ENCODE measurements at places on chromosomes 13 and 19. TPM values are rescaled to one million over a fixed set of nuclear protein-coding genes. Genes with fewer than 3 reads are reported as not detected.

The OSCAR gene
- total RNA-seq, result not detected

The OR4F17 gene
- total RNA-seq, result not detected

- DNase-seq, result no peak
These were observed at the start of gene ZNF177 for GRCh38 chr19:9362905-9363304. TSS of gene ZNF177 (plus strand) at chr19:9363013. CDS start at chr19:9378312, 15,299 bp downstream.

- DNase-seq, result no peak
These were observed 187.1 kb downstream of the KATNAL1 start for GRCh38 chr13:30120133-30120822.

GRCh38 chr13:74886502-74886901, 595.5 kb downstream of the TBC1D4 start:
- no peak for DNase-seq

The ZIK1 gene
- 3.6 TPM for total RNA-seq

DNA sequence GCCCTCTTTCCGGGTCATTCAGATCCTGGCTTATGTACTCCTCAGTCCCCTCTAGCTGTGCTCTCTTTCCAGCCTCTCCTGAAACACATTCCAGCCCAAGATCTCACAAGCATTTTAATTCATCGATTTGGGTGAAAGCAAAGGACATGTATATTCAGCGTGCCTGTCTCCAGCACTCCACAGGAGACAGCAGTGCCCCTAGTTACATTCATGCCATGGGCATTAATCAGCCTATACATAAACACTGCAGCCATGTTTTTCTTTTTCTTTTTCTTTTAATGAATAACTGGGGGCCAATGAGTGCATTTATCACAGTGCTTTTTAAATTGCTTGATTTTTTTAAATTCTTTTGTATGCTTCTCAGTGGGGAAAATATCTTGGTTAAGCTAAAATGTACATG, 199.1 kb downstream of the DCT start:
- DNase-seq, result no peak

The KLHL1 gene
- total RNA-seq, result not detected

- no peak for DNase-seq
These were observed 27.7 kb upstream of the EPHX3 start for GRCh38 chr19:15259907-15260306.
